ENCODE measurements at places on chromosomes 3 and 15.

DNA sequence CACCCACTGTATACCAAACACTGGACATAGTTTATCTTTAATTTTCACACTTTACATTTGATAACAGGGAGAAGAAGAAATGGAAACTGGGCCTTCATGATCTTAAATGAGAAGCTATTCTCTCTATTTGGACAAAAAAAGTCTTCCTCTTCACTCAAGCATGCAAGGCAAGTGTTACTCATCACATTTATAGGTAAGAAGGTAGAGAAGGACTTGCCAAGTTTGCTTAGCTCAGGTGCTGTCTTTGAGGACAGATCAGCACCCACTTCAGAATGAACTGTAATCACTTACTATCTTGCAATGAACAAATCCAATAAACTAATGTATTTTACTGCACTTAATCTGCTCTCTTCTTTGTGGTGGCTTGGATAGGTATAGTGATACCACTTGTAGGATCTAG is 1.1 kb upstream of the MYH15 start:
- no peak for DNase-seq

DNA sequence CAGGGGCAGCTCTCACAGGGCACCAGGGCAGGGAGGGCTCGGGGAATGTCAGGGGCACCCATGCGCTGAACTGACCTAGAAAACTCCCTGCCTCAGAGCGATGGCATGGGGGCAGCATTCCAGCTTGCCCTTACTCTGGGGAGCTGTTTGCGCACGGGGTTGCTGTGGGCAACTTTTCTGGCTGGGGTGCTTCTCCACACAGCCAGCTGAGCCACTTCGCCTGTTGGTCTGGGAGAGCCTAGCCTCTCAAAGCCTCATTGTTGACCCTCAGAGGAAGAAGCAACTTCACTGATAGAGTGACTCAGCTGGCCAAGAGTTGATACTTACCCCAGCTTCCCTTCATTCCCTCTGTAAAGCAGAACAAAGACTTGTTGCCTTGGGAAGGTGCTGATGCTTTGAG is 42.6 kb upstream of the MRPS22 start:
- no peak for DNase-seq

GRCh38 chr3:156448300-156448699 is 106.6 kb downstream of the SSR3 start:
- DNase-seq, result peak; percentile 22

DNA sequence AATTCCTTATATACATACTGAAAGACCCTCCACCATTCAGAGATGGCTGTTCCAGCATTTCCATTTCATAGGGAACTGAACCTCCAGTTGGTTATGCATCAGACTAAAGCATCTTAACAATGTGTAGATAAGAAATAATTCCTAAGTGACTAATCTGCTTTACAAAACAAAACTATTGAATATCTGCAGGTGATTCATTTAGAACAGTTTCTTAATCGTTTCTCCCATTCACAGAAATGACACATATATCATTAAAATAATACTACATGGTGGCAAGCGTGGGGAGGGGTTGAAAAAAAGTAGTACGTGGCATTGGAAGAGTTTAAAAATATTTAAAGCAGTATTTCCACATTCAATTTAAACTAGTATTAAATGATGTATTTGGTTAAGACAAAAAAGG is 19.5 kb downstream of the COPS2 start:
- no peak for DNase-seq

- peak; percentile 46 for DNase-seq
Observed at GRCh38 chr3:53846134-53846850, at the start of the genes CHDH and IL17RB. TSS of gene CHDH (minus strand) at chr3:53846419. CDS start at chr3:53824008, 22,411 bp downstream. TSS of gene IL17RB (plus strand) at chr3:53846568. CDS start at chr3:53846589, 21 bp downstream.

DNA sequence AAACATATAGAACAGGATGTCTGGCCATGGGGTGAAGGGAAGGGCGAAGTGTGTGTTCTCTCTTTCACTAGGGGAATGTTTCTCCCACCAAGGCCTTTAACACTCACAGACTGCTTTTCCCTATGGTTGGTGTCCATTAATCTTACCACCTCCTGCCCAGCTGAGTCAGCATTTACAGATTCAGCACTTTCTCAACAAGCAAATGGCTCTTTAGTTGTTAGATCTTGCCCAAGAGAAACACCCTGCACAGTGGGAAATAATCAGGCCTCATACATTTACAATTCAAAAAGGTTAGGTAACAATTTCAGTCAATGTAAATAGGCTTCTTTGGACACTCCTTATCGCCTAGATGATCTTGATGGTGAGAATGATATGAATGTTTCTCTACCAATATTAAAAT is 418.2 kb downstream of the EPHA3 start:
- no peak for DNase-seq

GRCh38 chr3:114218578-114219185 is 18.7 kb downstream of the ZNF80 start:
- DNase-seq, result peak; percentile 68

GRCh38 chr3:115660646-115661337 is 37.5 kb downstream of the GAP43 start:
- DNase-seq, result no peak

- no peak for DNase-seq
Observed at GRCh38 chr15:87874896-87875711, 381.4 kb downstream of the NTRK3 start.

GRCh38 chr3:69292185-69292584 is 93.7 kb downstream of the FRMD4B start:
- no peak for DNase-seq

- no peak for DNase-seq
Observed at GRCh38 chr15:74843891-74844299, 939 bp upstream of the ULK3 start.

GRCh38 chr15:29133321-29133720 is 136.3 kb downstream of the NSMCE3 start:
- no peak for DNase-seq

DNA sequence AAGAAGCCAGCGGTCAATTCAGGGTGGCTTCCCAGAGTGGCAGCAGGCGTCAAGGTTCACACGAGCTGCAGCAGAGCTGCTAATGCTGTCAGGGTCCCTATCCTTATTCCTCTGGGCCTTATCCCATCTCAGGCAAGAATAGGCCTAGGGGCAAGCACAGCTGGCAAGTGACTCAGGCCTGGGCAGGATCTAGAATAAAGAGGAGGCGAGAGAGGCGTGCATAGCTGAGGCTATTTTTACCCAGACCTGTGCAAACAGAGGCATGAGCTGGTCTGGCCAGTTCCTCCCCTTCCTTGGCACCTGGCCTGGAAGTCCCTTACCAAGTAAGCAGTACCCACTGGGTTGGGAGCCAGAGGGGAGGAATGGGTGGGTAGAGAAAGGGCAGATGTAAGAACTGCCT is 12.2 kb upstream of the VIPR1 start:
- DNase-seq, result no peak

GRCh38 chr3:60448696-60449095 is 802.6 kb downstream of the FHIT start:
- no peak for DNase-seq

- DNase-seq, result no peak
Observed at GRCh38 chr3:146125951-146126350, 35.0 kb downstream of the PLOD2 start.

DNA sequence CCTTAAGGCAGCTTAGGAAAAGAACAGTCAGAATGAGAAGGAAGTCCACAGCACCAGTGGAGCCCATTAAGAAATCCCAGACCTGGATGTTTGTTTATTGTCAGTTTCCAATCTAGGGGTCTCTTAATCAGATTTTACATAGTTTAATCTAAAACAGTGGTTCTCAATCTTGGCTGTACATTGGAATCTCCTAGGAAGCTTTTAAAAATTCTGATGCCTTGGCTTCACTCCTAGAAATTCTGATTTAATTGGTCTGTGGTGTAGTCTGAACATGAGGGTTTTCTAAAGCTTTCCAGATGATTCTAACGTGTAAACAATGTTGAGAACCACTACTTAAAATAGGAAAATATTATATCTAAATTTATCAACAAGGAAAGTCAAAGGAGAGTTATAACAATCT is 56.6 kb upstream of the SPRED1 start:
- no peak for DNase-seq

DNA sequence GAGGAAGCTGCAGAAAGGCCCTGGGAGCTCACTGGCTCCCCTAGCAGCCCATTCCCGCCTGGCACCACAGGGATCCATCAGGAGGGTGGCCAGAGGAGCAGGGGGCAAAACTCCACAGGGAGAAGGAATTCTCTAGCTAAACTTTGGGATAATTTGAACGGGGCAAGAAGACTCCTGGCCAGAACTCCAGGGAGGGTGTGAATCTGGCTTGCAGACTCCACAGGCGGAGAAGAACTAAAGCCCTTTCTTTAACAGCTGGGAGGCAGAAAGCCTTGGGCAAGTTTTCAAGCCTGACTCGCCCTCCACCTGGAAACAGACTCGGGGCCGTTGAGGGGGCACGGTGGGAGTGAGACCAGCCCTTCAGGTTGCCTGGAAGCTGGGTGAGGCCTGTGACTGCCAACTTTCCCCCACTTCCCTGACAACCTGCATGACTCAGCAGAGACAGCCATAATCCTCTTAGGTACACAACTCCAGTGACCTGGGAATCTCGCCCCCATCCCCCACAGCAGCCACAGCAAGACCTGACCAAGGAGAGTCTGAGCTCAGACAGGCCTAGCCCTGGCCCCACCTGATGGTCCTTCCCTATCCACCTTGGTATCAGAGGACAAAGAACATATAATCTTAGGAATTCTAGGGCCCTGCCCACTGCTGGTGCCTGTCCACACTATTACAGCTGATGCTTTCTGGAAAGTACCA is 28.6 kb downstream of the SLC27A2 start:
- DNase-seq, result no peak

Measured in activated CD4-positive, alpha-beta T cell treated with anti-CD3 and anti-CD28 coated beads, Interleukin-2, Interleukin-6, amounts not matched to agents 100 ng/mL and 50 ng/mL, durations not matched to agents 16 hours and 8 hours (primary cell).